RPMI7951 (cell line): ENCODE measurements at places on chromosomes 16 and 17. TPM values are rescaled to one million over a fixed set of nuclear protein-coding genes. Genes with fewer than 3 reads are reported as not detected.

GRCh38 chr17:53807286-53807685, 15.4 kb upstream of the KIF2B start:
- DNase-seq, result no peak

DNA sequence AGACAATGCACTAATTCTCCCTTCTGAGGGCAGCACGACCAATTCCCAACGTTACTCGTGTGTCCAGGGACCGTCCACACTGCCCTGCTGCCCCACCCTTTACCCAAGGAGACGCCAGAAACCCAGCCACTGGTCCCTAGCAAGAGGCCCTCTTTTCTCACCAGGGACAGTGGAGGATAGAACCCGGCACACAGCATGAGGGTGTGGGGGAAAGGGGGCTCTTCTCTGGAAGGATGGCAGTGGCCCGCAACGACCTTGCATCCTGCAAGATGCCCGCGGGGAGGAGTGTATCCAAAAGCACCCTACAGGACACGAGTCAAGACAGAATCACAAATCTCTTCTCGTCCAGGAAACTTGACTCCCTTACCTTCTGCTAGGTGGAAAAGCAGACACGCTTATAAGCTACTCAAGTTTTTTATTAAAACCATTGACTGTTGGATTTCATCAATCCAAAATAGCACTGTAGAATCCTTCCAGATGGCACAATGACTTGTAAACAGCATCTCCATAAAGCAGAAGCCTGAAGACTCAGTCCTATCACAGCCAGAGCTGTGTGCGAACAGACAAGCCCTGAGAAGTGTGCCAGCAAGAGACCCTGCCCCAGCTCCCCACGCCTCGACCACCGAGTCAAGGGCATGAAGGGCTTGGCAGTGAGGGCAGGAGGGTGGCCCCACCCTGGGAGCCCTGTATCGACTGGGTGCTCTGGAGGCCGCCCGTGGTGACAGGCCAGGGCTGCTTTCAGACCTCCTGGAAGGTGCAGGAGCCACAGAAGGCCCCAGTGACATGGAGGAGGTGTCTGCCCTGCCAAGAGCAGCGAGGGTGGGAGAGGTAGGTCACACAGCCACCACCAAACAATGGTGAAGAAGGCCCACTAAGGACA, 103.8 kb downstream of the ANKRD11 start:
- no peak for DNase-seq

DNA sequence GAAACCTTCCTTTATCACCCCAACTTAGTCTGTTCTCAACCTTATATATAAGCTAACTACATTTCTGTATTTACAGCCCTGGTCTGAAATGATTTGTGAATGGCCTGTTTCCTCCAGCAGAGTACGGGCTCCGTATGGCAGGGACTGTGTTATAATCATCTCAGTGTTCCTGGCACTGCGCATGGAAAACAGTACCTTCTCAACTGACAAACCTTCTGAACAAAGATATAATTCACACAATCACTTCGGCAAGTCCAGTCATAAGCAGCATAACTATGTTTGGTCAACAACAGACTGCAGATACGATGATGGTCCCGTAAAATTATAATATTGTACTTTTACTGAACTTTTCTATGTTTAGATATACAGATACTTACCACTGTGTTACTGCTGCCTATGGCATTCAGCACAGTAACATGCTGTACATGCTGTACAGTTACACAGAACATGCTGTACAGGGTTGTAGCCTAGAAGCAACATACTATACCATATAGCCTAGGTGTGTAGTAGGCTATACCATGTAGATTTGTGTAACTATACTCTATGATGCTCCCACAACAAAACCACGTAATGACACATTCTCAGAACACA, 30.0 kb downstream of the ANKFY1 start:
- DNase-seq, result no peak

- no peak for DNase-seq
These were observed 418.0 kb downstream of the CA10 start for GRCh38 chr17:51740531-51740930.

DNA sequence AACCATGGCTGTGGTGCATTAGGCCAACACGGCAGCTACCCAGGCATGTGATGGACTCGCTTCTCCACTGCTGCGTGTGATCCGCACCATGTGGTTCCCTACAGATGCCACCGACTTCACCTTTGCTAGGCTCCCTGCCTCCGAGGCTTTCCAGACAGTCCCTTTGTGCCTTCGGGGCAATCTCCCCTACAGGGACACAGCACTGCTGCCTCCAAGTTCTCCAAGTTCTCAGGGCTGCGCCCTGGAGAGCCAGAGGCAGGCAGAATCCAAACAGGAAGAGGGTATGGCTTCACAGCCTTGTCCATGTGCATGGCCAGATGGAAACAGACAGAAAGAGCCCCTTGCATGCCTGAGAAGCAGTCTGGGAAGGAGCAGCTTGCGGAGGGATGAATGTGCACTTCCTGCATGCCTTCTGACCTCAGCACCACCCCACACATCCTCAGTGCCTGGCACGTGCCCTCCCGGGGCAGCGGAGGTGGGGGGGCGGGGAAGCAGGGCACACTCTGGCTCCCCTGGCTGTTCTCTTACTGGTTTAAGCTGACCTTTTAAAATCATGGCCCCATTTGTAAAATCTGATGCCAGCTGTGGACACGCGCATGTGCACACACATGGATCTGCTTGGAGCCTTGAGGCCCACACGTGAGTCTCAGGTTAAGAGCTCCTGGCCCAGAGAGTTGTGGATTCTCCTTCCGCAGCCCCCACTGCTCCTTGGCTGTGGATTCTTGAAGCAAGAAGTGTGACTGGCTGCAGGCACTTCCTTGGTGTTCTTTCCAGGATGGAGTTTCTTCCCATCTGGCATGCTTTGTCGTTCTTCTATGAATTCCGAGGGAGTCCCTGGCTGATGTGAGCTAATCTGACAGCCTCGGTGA, 55.3 kb upstream of the MTSS2 start:
- peak; percentile 95 for DNase-seq

DNA sequence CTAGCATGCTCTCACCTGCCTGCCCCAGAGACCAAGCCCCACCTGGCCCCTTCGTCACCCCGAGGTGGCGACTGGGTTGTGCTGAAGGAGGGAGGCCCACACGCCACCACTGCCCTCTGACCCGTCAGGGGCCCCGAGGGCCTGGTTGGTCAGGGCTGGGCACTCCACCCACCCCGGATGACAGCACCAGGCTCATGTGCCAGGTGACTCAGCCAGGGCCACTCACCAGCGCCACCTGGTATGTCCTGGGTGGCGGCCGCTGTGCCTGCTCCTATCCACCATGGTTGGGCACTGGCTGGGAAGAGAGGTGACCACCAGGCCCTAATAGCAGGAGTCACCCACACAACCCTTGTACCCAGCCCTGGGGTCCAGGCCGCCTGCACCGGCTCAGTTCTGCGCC, 68.9 kb downstream of the JPH3 start:
- no peak for DNase-seq

- no peak for DNase-seq
These were observed 22.7 kb upstream of the CMTM4 start for GRCh38 chr16:66719246-66719645.

- no peak for DNase-seq
These were observed 28.7 kb upstream of the ABCA6 start for GRCh38 chr17:69170377-69170776.

DNA sequence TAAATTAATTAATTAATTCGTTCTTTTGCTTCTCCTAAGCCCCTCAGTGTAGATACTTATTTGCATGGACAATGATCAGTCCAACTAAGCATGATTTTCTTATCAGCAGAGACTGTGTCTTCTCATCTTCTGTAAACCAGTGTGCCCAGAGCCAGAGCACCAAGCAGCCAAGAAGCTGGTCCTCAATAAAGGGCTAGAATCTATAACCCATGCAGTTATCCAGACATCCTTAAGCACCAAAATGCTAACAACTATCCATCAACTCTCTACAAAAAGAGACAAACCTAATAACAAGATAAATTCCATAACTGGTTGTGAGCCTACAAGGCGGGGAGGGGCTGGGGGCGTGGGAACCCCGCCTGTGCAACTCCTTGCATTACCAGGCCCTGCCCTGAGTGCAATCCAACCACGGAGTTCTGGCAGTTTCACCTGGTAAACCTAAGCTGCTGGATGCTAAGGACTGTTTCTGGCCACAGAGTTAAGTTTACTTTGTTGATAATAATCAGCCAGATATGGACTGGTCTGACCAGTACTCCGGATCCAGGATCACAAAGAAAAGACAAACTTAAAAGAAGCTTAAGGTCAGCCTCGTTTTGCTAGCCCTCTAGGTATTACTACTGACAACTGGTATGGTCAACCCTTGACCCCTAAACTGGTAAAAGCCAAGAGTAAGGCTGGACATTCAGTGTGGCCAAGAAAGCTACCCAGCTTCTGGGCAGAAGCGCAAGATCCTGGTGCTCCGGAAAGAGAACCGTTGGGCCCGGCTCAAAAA, 51.5 kb downstream of the ZFHX3 start:
- no peak for DNase-seq

RAMP2 gene
- total RNA-seq, result 1.4 and 2.4 TPM in 2 replicates

KIF2B gene
- total RNA-seq, result not detected in 2 replicates

SEPTIN12 gene
- total RNA-seq, result not detected in 2 replicates

VASN gene
- 23.1 and 28.3 TPM in 2 replicates for total RNA-seq

SLC16A11 gene
- 0.49 TPM in 1 of 2 replicates, not detected in the other for total RNA-seq

TPSB2 gene
- total RNA-seq, result not detected in 2 replicates
